Activated T-helper 9 cell treated with anti-CD3 and anti-CD28 coated beads, Interleukin-2, amount 50 U/mL, for 16 hours (primary cell): ENCODE measurements at places on chromosomes 7 and 10.

DNA sequence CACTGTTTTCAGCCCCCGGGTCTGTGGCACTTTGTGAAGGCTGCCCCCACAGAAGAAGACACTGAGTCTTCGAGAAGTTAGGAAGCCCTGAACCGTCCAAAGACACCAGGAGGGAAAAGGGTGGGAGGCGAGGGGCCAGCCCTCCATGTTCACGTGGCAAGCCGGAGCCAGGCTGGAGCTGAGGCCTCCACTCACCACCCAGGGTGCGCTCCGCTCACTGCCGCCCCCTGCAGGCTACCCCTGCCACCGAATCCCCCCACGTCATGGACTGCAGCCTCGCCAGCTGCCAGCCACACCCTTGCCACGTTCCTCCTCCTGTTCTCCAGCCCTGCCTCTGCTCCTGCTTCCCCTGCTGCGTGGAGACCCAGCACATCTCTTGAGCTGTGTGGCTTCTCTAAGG, 59.0 kb upstream of the EN2 start:
- no peak for DNase-seq

DNA sequence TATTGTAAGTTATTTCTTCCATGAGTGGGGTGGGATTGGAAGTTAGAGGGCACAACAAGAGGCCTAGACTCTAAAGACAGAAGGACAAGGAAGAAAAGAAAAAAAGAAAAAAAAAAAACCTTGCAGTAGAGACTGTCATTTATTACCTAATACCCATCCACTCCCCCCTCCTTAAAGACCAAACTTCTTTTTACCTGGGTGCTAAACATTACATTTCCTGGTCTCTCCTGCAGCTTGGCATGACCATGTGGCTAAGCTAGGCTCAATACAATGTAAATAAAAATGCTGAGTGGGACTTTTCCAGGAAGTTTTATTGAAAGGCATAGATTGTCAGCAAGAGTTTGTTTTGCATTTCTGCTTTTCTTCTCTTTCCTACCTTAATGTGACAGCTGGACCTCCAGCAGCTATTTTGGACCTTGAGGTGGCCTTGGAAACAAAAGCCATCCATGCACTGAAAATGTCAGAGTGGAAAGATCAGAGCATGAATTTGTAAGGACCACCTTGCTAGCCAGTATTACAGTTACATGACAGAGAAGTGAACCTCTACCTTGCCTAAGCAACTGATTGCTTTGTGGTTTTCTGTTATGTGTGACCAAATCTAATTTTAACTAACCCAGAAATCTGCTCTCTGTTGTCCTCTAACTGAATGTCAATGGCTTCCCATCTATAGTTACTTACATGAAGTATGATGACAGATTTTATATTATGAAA, 81.3 kb upstream of the SFMBT2 start:
- no peak for DNase-seq

DNA sequence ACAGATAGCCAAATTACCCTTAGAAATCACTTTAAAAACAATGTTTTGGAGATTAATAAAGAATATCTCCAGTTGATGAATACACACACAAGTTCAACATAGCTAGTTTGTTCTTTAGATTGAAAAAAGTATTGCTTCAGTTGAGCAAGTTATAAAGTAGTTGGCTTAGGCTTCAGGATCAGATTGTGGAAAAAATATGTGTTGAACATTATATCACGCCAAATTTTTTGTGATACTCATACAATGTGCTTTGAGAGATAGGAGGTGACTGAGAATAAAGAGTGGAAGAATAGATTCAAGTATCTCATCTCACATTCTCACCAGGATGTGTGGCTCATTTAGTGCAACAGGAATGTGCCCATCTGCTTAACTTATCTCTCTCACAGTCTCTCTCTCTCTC, 553.3 kb downstream of the HTR7 start:
- DNase-seq, result no peak

- DNase-seq, result no peak
These were observed 40.4 kb downstream of the AFAP1L2 start for GRCh38 chr10:114363745-114364454.

DNA sequence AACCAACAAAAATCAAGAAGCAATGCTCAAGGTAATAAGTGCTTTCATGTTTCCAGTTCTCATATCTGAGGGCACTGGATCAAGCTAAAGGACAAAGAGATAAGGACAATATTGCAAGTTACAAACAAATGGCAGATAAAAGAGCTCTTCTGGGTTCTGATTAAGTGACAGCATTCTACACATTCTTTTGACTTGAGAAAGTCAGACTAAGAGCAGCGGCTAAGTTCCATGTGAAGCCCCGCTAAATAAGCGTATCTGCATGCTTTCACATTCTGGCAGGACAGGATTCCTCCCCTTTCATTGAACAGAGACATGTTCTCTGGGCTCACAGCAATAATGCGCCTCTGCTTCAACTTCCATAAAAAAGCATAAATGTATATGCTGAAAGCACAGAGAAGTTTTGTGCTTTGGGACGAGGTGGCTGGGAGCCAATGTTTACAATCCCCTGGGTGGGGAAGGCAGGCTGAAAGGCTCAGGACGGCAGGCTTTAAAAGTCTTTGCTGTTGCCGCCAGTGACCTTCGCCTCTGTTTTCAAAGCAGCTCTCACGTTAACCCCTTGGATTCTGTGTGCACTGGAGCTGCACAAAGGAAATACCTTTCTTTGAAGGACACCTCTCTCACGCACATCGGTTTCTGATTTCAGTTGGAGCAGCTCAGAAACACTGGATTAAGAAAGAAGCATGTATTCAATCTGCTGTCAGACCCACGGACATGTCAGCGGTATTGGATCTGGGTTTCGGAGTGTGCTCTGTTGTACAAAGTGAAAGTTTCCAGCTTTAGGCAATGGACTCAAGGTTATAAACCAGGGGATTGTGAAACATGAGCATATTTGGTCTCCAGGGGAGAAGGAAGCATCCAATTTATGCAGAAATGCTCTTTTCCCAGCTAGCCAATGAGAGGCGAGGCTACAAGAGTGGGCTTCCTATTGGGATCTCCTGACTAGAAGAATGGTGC, 105.4 kb upstream of the FAM133B start:
- no peak for DNase-seq

DNA sequence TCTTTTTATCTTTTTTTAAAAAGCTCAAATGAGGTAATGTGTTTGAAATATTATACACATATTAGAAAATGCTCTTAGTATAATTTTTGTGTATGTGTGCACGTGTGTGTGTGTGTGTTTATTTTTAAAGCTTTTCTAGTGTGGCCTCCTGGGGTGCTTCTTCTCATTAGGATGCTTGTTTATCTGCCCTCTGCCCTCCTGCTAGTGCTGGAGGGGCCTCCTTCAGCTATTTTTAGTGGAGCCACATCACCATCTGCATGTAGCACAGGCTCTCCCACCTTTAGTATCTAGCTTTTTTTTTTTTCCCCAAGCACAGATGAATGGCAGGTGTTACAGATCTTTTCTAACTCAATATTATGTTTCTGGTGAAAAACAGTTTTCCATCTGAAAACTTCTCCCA, 155.7 kb upstream of the TMEM229A start:
- no peak for DNase-seq

DNA sequence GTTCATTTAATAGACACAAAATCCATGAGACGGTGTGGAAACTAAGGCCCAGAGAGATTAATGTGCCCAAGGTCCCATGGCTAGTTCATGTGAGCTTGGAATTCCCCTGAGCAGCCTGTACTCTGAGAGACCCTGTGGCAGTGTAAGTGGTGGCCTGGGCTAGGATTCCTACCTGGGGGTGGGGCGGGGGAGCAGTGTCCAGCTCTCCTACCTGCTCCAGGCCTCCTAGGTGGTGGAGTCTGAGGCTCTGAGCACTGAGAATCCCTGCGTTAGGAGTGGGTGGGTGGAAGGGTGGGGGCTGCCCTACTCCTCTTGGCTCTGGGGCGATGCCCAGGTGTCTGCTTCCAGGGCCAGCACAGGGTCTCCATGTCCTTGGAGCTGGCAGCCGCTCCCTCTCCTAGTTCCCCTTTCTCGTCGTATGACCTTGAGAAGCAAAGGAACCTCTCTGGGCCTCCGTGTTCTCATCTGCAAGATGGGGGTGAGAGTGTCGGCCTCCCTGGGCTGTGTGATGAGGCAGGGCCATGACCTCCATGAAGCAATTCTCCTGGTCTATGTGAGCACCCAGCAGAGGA, 2.5 kb downstream of the SNCG start:
- DNase-seq, result no peak

GRCh38 chr10:101131962-101132635, 999 bp downstream of the TLX1 start:
- no peak for DNase-seq

DNA sequence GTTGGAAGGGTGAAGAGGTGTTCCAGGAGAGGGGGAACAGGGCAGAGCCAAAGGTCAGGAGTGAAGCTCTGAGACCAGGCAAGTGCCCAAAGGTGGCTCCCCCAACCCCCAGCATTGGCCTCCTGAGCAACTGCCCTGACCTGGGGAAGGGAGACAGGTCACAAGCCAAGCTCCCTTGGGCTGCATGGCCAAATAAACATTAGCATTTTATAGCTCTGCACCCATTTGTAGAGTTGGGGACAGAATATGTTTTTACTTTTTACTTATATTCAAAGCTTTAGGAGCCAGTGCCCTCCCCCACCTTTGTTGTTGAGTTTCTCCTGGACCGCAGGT, 4.0 kb downstream of the UNC5B start:
- DNase-seq, result no peak

- DNase-seq, result no peak
These were observed 5.5 kb downstream of the RBP4 start for GRCh38 chr10:93595378-93596161.

- DNase-seq, result no peak
These were observed 215.1 kb upstream of the FRMD4A start for GRCh38 chr10:14545827-14546226.

DNA sequence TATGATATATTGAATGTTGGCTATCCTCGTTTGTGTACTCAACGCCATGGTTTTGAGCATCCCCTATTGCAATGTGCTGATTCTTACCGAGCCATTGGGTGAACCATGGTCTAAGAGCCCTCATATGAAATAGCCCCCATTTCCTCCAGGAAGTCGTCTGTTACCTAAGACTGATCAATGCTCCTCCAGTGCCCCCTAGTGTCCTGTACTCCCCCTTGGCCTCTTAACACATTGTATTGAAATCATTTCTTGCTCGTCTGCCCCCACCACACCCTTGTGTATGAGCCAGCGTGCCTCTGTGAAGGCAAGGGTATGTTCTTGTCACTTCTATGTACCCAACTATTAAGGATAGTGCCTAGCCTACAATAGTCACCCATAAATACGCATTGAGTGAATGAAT, 11.2 kb upstream of the SLC35B4 start:
- no peak for DNase-seq

DNA sequence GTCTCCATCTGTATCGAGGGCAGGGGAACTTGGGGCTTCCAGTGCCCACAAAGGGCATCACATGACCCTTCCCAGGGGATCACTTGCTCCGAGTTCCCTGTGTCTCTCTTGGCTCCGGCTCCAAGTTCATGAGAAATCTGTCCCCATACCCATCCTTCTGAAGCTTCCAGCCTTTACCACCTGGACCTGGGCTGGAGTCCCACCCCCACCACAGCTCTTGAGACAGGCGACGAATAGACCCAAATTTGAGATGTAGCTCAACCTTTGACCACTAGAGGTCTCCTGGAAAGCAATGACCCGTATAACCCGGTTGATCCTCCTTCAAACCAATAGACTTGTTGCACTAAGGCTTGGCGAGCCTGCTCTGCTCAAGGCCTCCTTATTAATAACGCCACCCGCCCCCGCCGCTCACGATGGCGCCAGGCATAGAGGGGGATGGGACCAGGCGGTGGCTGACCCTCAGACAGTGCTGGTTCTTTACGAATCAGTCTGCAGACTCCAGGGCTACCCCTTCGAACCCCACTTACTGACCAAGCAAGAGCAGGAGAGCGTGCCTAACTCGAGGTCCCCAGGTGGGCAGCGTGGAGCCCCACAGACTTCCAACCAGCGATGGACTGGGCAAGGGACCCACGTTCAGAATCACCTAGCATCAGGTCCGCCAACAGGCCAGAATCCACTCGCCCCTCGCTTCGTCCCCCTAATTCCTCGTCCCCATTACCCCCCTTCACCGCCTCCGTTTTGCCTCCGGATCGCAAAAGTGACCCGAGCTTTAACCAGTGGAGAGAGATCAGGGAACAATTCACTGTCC, 4.4 kb upstream of the ARID5B start:
- peak; percentile 12 for DNase-seq

- DNase-seq, result no peak
These were observed 474 bp downstream of the ORC5 start for GRCh38 chr7:104207348-104207730.

GRCh38 chr10:111081595-111081994, 4.8 kb downstream of the ADRA2A start:
- DNase-seq, result no peak

- DNase-seq, result peak; percentile 45
These were observed 240.2 kb upstream of the INHBA start for GRCh38 chr7:41943094-41943577.

DNA sequence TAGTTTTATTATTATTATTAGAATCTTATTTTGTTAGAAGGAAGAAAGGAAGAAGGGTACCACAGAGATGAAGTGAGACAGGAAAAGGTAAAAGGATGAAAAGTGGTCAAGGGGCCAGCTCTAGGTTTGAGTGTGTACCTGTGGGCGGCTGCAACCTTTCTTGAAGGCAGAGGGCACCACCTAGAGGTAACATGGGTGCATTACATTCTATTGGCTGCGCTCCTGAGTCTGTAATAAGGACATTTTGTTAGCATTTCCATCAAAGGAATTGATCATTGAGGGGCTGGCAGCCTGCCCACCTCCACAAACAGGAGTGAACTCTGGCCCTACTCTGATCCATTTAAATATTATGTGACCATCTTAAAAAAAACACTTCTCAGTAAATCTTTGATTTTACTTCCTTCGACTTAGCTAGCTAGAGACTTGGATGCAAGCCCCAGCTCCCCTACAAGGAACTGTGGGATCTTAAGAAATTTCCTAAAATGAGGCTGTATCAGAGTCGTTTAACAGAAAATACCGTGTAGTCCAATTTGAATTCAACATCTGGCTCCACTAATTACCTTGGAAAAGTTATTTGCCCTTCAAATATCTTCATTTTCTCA, 610.4 kb downstream of the IPMK start:
- DNase-seq, result no peak
